ENCODE measurements at places on chromosomes 7 and 10.

GRCh38 chr10:17943033-17943745 lies 8.5 kb upstream of the SLC39A12 start:
- no peak for DNase-seq

DNA sequence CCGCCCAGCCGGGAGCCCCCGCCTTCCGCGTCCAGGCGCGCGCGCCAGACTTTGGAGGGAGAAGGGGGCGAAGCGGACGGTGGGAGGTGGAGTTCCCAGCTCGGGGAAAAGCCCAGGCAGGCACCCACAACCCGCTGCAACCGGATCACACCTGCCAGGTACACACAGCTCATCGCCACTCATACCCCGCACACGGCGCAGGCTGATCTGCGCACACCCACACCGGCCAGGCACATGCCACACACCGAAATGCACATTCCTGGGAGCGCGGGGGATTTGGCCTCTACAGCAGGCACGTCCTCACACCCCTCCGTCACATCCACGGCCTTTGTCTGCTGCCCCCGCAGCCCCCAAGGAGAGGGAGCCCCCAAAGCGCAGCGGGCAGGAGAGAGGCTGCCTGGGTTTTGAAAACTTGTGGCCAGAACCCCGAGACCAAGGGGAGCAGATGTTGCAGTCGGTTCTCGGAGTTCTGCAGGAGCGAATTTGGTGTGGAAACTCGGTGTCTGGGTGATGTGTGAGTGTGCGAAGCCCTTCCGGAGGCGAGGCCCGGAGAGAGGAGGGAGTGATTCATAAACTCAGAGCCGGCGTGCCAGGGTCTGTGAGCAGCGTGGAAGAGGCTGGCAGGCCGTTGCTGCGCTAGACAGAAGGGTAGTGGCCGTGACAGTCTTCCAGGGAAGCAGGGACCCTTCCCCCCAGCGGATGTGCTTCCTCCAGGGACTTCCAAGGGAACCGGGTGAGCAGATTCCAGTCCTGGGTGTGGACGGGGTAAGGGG lies 734 bp downstream of the CHST3 start:
- peak; percentile 74 for DNase-seq

DNA sequence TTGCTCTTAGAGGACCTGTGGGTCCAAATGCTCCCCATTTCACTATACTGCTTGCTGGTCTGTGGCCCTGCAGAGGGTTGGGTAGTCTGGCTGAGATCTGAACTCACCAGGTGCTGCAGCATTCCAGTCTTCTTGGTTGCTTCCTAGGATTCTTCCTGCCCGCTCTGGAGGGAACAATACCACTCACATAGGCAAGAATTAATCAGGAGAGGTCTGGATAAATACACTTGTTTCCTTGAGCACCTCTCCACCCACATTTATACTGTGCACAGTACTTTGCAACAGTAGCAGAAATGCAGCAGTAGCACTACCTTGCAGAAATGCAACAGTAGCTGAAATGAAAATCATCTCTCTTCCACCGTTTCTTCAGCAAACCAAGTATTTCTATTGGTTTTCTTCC lies 125.3 kb downstream of the INSYN2A start:
- no peak for DNase-seq

GRCh38 chr10:77158666-77159065 lies 478.9 kb downstream of the KCNMA1 start:
- DNase-seq = no peak

GRCh38 chr10:32386623-32387260 lies 39.8 kb upstream of the EPC1 start:
- DNase-seq = no peak

DNA sequence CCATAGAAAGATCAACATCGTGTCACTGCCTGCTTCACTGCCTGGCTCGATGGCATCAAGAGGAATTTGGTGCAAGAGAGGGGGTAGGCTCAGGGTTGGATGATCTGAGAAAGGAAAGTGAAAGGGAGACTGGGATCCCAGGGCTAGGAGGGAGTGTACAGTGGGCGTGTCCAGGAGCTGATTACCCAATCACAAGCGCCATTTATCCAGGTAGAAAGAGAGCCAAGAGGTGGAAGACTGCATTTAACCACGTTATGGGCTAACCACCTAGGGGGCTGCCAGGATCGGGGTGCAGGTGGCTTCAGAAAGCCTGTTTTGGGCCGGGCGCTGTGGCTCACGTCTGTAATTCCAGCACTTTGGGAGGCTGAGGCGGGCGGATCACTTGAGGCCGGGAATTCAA lies 10.3 kb downstream of the PODXL start:
- no peak for DNase-seq

- DNase-seq = no peak
Observed at GRCh38 chr7:41999736-42000283, 237.2 kb downstream of the GLI3 start.

- DNase-seq = no peak
Observed at GRCh38 chr10:29619241-29619669, 15.5 kb downstream of the SVIL start.

DNA sequence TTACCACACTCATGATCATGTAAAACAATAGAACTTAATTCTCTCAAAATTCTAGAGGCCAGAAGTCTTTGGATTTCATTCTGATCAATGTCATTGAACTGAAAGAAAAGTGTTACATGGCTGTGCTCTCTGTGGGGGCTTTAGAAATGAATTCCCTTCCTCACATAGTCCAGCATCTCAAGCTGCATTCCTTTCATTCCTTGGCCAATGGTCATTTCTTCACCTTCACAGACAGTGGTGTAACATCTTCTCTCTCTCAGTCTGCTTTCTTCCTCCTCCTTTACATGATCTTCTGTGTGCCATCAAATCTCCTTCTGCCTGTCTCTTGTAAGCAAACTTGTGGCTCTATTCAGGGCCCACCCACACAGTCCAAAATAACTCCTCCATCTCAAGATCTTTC lies 735.3 kb downstream of the SUGCT start:
- no peak for DNase-seq

DNA sequence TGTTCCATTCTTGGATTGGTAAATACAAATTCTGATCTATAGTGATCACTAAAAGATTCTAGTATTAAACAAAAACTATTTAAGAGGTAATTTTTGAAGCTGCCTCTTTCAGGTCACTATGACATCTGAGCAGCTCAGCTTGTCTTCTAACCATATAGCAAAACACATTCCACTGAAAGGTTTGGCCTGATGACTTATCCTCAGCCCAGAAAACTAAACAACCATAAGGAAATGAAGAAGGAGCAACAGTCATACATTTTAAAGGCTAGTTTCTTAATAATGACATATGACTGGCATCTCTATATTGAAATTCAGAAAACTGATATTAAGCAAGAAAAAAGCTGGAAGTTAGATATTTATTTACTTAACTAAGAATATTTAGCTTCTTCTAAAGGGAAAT lies 24.6 kb downstream of the NT5C2 start:
- DNase-seq = no peak

DNA sequence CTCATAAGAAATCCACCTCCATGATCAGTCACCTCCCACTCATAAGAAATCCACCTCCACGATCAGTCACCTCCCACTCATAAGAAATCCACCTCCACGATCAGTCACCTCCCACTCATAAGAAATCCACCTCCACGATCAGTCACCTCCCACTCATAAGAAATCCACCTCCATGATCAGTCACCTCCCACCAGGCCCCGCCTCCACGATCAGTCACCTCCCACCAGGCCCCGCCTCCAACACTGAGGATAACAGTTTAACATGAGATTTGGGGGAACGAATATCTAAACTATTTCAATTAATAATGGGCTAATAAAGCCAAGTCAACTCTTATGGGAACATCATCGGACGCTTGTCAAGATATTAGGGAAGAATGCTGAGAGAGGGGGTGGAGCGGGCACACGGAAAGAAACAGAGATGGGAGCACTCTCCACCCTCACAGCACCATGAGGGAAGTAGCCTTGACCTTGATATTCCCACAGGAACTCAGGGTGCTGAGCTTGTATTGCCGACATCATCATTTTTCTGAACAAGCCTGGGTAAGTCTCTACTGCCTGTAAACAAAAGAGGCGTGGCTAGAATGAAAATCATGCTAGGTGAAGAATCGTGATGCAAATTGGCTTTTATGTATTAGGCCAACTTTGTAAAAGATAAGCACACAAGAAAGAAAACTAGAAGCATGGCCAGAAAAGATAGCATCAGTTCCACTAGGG lies 303.5 kb upstream of the KLF6 start:
- DNase-seq = no peak

DNA sequence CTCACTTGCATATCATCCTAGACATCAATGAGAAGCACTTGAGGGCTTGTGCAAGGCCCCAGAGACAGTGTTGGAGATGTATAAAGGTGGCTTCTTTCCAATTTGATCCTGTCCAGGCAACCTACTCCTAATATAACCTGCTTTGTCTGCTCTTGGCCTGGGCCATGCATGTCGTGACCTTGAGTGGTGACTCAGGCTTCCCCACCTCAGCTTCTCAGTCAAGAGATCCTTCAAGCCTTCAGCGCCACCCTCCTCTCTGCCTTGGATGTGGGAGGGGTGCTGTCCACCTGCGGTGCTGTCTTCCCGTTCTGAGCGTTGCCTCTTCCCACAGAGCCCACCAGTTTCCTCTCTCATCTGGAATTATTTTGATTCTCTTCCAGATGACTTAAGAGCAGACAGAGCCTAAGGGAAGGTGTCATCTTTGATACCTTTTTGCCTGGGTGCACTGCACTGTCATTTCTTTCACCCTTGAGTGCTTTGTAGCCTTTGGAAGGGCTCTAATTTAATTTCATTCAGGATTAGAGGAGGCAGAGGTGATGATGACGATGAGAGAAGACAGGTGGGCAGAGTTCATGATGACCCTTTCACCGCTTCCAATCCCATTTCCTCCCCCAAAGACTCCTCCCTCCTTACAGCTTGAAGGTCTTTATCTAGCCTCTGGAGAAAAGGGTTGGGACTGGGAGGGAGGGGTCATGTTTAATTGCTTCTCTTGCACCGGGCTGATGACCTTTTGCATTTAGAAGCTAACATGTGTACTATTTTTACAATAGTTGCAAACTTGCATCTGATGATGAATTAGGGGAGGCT lies 6.9 kb downstream of the LSMEM1 start:
- peak; percentile 72 for DNase-seq

- DNase-seq = no peak
Observed at GRCh38 chr7:43535031-43535451, 47.9 kb upstream of the STK17A start.

- DNase-seq = no peak
Observed at GRCh38 chr7:74599244-74599643, 58.3 kb upstream of the GTF2I start.

GRCh38 chr7:94277236-94277635 lies 117.5 kb upstream of the COL1A2 start:
- DNase-seq = no peak

DNA sequence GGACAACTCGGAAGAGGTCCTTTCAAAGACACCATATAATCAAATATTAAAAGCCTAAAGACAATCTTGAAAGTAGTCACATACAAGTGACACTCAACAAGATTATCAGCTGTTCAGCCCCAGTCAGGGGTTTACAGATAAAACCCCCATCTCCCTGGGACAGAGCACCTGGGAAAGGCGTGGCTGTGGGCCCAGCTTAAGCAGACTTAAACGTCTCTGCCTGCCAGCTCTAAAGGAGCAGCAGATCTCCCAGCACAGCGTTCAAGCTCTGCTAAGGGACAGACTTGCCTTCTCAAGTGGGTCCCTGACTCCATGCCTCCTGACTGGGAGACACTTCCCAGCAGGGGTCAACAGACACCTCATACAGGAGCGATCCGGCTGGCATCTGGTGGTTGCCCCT lies 18.0 kb downstream of the CDCA7L start:
- no peak for DNase-seq

GRCh38 chr10:76037531-76038155 lies 606.2 kb downstream of the LRMDA start:
- no peak for DNase-seq

GRCh38 chr7:141483044-141483443 lies 68.2 kb upstream of the AGK start:
- no peak for DNase-seq

- no peak for DNase-seq
Observed at GRCh38 chr10:51217505-51217904, 143.2 kb downstream of the PRKG1 start.

DNA sequence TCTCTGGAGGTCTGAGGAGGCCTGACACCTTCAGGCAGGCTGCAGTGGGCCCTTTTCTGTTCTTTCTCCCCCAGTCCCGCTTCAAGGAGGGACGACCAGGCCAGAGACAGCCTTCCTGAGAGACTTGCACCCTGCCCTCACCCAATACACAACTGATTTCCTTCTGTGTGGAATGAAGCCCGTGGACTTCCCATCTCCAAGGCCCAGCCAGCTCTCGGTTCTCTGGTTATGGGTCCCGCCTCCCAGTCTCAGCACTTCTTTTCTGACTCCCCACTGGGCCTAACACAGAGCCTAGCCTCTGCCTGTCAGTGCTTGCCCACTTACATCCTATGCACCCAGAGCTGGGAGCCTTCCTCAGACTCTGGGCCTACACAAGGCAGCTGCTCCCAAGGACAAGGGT lies 24.1 kb upstream of the ADCYAP1R1 start:
- no peak for DNase-seq

DNA sequence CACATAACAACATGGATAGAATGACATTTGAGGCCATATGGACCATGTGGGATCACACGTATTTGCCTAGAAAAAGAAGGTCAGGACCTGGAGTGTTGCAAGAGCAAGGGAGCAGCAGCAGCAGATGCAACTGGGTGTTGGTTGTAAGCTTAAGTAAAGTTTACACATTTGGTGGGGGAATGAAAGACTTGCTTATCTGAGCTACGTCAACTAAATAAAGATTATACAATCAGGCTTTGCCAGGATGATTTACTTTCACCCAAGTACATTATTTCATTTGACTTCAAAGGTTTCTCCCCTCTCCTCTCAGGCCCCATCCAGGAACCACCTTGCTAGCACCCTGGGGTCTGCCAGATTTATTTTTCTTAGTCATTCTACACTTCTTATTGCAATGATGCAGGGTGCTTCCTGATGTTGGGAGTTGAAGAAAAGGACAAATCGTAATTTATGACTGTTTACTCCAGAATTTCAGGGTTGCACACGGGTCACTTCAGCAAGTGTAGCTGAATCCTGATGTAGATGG lies 591.9 kb upstream of the IGFBP3 start:
- no peak for DNase-seq

DNA sequence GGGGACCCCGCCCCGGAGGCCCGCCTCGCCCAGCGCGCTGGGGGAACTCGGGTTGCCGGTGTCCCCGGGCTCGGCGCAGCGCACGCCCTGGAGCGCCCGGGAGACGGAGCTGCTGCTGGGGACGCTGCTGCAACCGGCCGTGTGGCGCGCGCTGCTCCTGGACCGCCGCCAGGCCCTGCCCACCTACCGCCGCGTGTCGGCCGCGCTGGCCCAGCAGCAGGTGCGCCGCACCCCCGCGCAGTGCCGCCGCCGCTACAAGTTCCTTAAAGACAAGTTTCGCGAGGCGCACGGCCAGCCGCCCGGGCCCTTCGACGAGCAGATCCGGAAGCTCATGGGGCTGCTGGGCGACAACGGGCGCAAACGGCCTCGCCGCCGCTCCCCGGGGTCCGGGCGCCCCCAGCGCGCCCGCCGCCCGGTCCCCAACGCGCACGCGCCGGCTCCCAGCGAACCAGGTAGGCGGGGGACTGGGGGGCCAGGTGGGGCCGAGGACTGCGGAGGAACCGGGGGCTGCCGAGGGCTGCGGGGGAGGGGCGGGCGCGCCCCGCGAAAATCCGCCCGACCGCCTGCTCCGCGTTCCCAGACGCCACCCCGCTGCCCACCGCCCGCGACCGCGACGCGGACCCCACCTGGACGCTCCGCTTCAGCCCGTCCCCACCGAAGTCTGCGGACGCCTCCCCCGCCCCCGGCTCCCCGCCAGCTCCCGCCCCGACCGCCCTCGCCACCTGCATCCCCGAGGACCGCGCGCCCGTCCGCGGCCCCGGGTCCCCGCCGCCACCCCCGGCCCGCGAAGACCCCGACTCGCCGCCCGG lies 574 bp downstream of the UTF1 start:
- DNase-seq = no peak
